ENCODE measurements at places on chromosomes 16 and 17. TPM values are rescaled to one million over a fixed set of nuclear protein-coding genes. Genes with fewer than 3 reads are reported as not detected.

Gene DNASE1L2
- total RNA-seq, result 5.7 TPM

Gene NRN1L
- not detected for total RNA-seq

DNA sequence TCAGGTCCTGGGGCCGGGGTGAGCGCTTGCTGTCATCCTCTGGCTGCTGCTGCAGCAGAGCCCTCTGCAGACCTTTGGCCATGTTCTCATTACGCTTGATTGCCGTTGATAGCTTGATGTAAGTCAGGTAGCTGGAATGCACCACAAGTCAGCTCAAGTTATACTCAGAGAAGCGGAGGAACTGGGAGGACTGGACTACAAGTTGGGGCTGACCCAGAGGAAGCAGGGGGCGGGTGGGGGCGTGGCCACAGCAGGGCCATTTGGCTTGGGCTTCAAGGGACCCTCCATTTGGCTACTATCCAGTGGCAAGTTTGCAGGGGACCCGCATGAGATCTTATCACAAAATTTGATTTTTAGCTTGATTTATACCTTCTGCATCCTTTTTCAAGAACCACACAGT is 19.0 kb upstream of the EVPL start:
- no peak for DNase-seq

Gene CCL17
- total RNA-seq, result not detected

- DNase-seq, result peak; percentile 30
Observed at GRCh38 chr17:42178817-42179216, 2.1 kb downstream of the KCNH4 start.

GRCh38 chr17:55053855-55054254 is 85.3 kb downstream of the STXBP4 start:
- DNase-seq, result no peak

DNA sequence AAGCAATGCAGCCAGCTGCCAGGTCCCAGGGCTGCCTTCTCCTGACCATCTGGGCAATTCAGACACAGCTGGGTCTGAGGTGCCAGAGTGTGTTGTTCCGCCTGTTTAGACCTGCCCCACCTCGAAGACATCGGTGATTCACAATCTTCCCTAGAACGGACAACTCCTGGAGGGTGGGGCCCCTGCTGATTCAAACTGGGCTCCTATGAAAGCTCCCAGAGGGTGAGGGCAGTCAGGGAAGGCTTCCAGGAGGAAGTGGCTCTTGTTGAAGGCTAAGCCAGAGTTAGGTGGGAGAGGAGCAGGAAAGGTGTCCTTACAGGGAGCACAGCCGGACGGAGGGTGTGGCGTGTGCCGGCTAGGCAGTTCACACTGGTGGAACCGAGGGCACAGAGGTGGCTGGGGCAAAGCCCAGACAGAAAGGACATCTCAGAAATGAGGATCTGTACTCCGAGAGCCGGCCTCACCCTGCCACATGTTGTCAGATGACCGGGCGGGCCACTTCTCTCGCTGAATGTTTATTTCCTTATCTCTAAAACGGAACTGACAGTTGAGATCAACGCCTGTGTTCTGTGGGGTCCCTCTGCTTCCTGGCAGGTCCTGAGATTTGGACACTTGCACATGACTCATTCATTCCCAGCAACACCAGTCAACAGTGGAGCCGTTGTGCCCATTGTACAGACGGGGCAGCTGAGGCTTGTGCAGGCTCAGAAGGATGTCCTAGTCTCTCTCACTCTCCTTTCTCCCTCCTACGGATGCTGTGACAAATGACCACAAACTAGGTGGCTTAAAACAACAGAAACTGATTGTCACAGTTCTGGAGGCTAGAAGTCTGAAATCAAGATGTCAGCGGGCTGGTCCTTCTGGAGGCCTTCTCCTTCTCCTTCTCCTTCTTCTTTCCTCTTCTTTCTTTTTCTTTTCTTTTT is 26.9 kb upstream of the LITAF start:
- peak; percentile 81 for DNase-seq
